ENCODE measurements at places on chromosomes 4 and X. TPM values are rescaled to one million over a fixed set of nuclear protein-coding genes. Genes with fewer than 3 reads are reported as not detected.

SH3D19 gene
- 82.5 TPM for total RNA-seq

GAB3 gene
- total RNA-seq, result 1.8 TPM

RBM46 gene
- total RNA-seq, result not detected

MTHFD2L gene
- 16.2 TPM for total RNA-seq

C4orf36 gene
- total RNA-seq, result not detected

ATP7A gene
- 28.3 TPM for total RNA-seq

CLCN5 gene
- total RNA-seq, result 8.9 TPM

IL3RA gene
- total RNA-seq, result 3.0 TPM

LRAT gene
- 0.15 TPM for total RNA-seq

GLRA3 gene
- total RNA-seq, result not detected

TKTL2 gene
- not detected for total RNA-seq

NDP gene
- not detected for total RNA-seq

CDS1 gene
- total RNA-seq, result 29.3 TPM

ATP2B3 gene
- 0.07 TPM for total RNA-seq

TBX22 gene
- not detected for total RNA-seq

ZAR1 gene
- total RNA-seq, result not detected

Data from lower leg skin (tissue), 4 donors.